ENCODE measurements at places on chromosomes 4 and X.

DNA sequence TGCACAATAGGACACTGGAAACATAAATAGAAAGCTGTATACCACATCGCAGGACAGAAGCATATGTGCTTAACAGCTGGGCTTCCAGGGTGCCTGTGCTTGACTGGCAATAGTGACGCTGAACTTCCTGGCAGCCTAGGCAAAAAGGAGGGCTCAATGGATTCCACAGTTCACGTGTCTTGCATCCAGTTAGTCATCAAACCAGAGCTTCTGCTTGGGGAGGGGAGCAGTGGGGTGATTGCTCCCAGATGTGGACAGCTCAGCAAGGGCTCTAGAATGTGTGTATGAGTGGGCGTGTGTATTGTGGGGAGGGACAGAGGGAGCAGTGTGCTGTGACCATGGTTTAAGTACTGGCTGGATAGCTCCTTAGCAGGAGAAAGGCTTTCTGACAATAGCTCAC is 2.3 kb downstream of the PRRG3 start:
- DNase-seq, result no peak

- no peak for DNase-seq
Observed at GRCh38 chrX:96244955-96245354, 439.7 kb upstream of the DIAPH2 start.

GRCh38 chr4:113951263-113951662 is 28.2 kb downstream of the ARSJ start:
- DNase-seq, result no peak

DNA sequence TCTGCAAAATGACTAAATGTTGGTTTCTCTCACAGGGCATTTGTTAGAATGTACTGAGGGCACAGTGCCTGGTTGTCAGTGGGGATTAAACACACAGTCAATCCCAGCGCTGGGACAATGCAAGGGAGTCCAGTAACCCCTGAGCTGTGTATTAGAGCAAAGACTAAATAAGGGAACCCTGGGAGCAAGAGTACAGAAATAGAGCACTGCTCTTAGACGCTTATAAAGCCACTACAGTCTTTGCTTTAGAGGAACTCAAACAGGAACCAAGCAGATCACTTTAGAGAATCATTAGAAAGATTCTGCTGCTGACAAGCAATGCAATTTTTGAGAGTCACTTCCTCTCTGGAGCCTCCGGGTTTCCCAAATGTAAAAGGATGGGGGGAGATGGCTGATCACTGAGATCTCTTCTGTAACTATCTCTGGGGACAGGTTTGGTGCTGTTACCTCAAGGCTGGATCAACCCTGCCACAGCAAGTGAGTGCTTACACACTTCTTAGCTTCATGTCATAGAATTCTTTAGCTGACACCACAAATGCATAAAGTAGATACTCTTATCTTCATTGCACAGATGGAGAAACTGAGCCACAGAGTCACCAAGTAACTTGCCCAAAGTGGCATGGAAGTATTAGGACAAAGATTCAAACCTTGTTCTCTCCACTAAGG is 137.8 kb upstream of the CPEB2 start:
- DNase-seq, result no peak

- DNase-seq, result no peak
Observed at GRCh38 chrX:53930515-53931380, 113.5 kb downstream of the PHF8 start.

DNA sequence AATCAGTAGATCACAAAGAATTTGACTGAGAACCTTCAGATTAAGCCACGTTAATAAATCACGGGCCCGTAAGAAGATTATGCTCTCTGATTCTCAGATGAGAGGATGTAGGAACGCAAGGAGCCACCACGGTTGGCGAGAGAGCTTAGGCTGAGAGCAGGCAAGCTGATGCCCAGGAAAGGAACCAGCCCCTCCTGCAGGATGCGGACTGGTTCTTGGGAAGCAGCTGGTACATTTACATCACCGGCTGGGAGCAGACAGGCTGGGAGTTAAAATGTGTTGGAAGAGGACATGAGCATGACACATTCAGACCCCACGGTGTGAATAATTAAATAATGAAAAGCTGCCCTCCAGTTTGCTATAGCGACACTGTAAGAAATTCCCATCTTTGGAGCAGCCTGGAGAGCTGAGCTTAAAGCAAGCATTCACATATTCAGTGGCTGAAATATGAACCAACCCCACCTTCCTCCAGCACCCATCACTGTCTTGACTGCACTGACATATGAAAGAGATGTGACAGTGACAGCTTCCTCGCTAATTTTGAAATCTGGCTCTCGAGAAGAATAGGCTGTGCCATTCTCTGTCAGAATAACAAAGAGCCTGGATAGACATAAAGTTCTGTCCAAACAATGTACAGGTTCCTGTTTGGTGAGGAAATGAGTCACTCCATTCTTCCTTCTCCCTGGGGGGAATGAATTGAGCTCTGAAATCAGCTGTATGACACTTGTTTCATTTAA is 33.1 kb downstream of the LNX1 start:
- DNase-seq, result no peak

GRCh38 chr4:124918559-124919122 is 206.1 kb upstream of the ANKRD50 start:
- DNase-seq, result no peak

GRCh38 chr4:152424977-152425376 is 110.9 kb downstream of the FBXW7 start:
- DNase-seq, result no peak

DNA sequence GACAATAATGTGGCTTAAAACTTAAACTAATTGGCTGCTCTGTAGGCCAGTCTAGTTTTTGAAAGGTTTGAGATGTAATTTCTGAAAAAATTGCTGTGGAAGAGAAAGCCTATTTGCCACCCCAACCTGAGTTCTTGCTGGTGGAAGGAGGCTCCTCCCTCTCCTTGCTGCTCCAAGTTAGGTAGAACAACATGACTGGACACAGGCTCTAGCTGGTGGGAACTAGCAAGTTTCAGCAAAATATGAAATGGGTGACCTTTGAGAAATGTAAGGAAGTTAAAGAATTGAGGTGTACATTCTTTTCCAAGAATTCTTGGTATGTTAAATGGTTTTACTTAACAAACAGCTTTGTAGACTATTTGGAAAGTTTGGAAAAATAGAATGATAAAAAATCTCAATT is 8.0 kb downstream of the RPL34 start:
- DNase-seq, result no peak

DNA sequence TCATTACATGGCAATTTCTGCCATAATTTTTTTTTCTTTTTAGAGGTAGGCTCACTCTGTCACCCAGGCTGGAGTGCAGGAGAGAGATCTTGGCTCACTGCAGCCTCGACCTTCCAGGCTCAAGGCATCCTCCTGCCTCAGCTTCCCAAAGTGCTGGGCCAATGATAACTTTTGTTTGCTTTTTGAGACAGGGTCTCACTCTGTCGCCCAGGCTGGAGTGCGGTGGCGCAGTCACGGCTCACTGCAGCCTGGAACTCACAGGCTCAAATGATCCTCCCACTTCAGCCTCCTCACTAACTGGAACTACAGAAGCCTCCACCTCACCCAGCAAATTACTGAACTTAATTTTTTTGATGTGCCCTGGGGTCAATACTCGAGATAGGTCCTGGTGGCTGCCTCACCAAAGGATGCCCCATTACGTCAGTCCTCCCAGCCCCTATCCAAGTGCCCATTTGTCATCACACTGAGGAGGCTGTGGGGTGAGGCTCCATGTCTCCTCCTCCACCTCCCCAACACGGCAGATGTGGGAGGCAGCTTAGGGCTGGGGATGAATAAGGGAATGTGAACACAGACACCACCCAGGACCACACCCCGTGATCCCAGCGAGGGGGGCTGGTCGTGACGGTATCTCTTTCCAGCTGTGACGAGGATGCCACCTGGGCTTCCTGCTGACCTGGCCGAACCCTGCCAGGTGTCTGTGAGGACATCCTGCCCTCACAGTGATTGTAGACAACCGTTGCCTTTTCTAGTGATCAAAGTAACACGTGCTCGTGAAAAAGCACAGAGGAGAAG is 12.4 kb upstream of the NKX1-1 start:
- no peak for DNase-seq

- DNase-seq, result no peak
Observed at GRCh38 chr4:37603711-37604110, 82.5 kb downstream of the RELL1 start.

GRCh38 chrX:107823456-107823855 is 2.2 kb upstream of the MID2 start:
- DNase-seq, result no peak

- DNase-seq, result no peak
Observed at GRCh38 chr4:17778431-17778830, 3.0 kb downstream of the FAM184B start.

- no peak for DNase-seq
Observed at GRCh38 chrX:17788439-17788838, 51.1 kb downstream of the SCML1 start.

DNA sequence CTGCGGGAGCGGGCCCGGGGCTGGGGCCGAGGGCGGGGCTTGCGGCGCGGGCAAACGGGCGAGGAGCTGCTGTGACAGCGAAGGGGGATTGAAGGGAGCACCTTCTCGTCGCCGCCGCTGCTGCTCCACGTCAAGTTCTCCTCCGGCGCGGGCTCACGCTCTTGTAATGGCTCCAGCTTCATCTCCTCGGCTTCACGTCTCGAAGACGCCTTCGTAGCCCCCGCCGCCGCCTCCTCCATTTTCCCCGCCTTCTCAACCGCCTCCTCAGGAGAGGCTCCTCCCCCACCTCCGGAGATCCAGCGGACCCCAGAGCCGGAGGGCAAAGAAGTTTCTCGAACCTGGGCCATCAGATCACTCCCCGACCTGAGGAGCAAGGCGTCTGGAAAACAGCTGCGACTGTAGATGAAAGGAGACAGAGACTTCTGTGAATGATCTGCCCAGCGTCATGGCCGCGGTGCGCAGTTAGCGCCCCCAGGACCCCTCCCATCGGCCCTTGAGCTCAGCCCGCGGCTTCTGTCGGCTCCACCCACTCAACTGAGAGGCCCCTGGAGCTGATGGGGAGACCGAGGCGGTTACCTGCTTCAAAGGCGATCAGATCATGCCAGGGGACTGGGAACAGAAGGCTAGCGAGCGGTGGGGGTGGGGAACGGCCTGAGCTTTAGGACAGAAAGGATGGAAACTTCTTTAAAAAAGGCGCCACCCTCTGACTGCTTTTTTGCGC is 895 bp downstream of the USP51 start:
- no peak for DNase-seq

- DNase-seq, result no peak
Observed at GRCh38 chr4:44861756-44862155, 135.4 kb upstream of the GNPDA2 start.
